ENCODE measurements at places on chromosomes 3 and 15. TPM values are rescaled to one million over a fixed set of nuclear protein-coding genes. Genes with fewer than 3 reads are reported as not detected.

Gene KIF7
- 0.64 TPM for total RNA-seq

Gene CADM2
- not detected for total RNA-seq

Gene THSD4
- 25.4 TPM for total RNA-seq

Gene MUSTN1
- 0.25 TPM for total RNA-seq

Gene GAP43
- total RNA-seq, result not detected

Gene CEMIP
- total RNA-seq, result 0.26 TPM

Gene ADCY5
- under 0.01 TPM for total RNA-seq

Gene ARL6
- 4.5 TPM for total RNA-seq

Gene ST6GAL1
- total RNA-seq, result 32.5 TPM

Gene FHIT
- total RNA-seq, result 2.0 TPM

Gene FETUB
- not detected for total RNA-seq

Gene GATM
- total RNA-seq, result 0.26 TPM

Gene GOLGA8T
- under 0.01 TPM for total RNA-seq

Gene SELENOS
- total RNA-seq, result 54.2 TPM

Gene C3orf80
- total RNA-seq, result not detected
